ENCODE measurements at places on chromosomes 11 and 22.

GRCh38 chr11:65083834-65084597, at the start of the genes CDCA5 and ZFPL1:
Gene CDCA5 (minus strand): TSS chr11:65084040. CDS start chr11:65083978, 62 bp downstream.
Gene ZFPL1 (plus strand): TSS chr11:65084222. CDS start chr11:65084699, 477 bp downstream.
- peak; percentile 89 for DNase-seq

DNA sequence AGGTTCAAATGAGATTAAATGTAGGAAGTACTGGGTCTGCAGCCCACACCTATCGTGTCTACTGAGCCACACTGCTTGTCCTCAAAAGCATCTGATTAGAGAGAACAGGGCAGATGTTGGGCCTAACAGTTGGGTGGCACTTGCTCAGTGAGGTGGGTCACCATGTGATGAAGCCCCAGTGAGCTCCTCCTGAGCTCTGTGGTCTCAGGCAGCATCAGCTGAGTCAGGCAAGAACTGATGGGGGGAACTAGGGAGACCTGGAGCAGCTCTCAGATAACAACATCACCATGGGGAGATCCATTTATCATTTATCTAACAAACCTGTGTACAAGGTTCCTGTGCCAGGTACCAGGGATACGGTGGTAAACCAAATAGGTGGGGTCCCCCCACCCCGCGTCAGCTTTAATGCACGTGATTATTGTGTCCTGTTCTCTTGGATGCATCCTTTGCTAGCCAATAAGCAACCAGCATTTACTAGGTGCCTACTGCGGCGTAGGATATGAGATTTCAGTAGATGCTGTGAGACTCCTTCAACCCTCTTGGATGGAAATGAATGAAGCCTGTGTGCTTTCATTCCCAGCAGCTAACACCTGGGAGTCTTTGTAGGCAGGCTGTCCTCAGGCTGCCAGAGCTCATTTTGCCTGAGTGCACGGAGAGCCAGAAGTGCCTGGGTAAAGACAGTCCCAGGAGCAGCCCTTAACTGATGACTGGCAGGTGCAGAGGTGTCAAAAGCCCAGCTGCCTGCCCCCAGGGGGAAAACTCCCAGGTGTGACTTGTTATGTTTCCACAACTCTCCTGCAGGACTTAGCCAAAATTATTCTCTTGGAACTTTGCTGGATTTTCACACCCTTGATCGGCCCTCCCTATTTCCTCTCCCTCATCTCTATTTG, 73.6 kb upstream of the NARS2 start:
- DNase-seq = no peak

GRCh38 chr11:130737866-130738431, 178.3 kb downstream of the SNX19 start:
- DNase-seq = no peak

DNA sequence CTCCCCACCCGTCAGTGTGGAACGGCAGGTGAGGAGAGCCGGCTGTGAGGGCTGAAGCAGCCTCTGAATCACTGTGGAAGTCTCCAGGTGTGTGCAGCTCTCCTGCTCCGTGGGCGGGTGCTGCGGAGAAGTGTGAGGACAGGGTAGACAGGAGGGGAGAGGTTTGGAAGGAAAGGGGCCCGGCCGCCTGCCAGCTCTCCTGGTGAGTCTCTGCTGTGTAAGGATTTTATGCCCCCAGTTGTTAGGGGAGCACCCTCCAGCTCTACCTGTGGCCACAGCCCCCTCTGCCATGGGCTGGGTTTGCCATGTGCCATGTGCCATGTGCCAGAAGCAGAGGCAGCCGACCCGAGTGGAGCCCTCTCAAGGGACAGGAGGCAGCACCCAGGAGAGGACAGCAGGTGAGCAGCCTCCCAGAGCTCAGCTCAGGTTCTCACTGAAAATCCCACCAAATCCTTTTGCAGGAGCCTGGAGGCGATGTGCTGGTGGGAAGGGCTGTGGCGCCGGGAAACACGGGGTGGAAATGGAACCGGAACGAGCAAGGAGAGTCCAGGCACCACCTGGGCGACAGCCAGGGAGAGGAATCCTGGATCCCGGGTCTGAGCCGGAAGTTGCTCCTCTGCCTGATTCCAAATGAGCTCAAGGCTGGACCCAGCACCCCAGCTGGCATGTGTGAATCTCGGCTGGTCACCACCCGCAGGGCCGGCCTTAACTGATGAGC, 804.4 kb downstream of the BRD1 start:
- no peak for DNase-seq

DNA sequence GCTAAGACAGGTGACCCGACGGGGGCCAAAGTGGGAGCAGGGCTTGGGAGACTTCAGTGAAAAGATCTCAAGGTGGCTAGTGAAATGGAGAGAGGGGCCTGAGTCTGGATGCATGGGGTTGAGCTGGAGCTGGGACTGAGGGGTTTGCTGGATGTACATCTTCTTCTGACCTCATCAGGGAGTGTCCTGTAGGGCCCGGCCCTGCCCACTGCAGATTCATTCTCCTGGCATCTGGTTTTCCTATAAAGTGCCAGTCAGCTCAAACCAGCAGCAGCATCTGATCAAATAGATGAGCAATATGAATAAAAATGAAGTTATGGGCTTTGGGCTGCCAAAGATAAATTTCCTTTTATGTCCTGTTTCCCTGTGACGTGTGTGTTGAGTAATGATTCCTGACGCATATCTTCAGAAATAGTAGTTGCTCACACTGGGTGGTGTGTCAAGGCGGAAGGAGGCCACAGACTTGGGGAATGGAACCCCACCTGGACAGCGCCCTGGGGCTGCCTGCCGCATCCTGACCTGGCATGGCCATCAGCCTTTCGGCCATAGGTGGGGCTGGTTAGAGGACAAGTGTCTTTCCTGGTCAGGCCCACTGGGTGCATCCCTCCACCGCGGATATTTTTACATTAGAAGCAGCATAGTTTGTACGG, 135.4 kb downstream of the OSBP2 start:
- DNase-seq = no peak

DNA sequence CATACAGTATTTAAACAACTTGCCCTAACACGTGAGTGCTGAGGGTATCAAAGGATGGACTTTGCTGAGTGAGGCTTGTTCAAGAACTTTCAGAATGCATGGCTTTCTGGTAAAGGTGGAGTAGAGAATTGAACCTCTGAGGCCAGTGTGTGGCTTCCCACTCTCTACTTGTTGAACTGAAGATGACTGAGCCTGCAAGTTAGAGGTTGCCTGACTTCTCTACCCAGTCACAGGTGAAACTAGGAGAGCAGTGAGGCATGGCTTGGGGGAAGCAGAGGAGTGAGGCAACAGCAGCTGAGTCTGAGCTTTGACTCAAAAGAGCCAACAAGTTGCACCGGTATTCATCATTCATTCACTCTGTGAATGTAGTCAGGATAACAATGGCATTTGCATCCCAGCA, 256.4 kb upstream of the SESN3 start:
- DNase-seq = no peak

GRCh38 chr11:62649486-62649885, 3.1 kb upstream of the GANAB start:
- DNase-seq = no peak

GRCh38 chr22:28435140-28435768, 244.4 kb downstream of the TTC28 start:
- DNase-seq = no peak

DNA sequence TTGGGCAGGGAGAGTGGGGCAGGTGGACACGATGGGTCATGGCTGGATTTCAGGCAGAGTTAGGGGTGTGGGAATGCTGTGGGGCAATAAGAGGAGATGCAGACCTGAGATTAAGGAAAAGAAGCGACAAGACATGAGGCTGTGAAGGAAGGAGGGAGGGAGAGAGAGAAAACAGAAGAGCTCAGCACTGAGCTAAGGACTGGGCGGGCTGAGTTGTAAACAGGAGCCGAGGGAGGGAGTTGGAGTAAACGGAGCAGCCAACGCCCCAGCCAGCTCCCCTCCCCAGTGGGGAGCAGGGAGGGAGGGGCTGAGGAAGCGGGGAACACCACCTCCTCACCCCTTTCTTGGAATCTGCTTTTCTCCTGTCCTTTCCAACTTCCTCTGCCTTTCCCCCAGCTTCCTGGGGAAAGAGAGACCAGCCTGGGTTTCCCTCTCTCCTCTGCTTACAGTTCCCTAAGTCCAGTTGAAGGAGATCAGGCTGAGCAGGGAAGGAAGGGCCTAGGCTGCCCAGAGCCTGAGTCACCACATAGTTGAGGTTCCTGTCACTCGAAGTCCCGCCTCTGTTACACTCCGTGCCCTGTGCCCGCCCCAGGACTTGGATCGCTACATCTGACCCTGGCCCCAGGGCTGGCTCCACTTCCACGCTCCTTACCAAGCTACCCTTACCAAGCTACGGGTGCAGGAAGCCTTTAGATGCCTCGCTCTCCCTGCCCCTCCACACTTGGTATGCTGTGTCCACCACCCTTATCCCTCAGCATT, 6.7 kb upstream of the AHNAK start:
- DNase-seq = no peak

DNA sequence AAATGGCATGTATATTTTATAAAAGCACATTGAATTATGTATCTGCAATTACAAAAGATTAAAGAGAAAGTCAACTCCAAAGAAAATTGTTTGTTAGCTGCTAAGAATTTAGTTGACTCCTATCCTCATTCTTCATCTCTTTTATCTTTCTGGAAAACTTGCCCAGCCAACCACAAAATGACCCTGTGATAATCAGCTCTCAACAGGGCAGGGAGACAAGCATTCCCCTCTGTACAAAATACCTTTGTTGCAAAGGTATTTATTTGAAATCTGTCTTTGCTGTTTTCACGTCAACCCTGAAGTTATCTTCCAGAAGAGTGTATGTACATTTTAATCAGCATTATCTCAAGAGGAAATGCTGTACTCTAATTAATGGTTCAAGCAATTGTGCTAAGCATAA, 191.1 kb upstream of the DDI1 start:
- no peak for DNase-seq

- no peak for DNase-seq
Measured at GRCh38 chr11:37110385-37110784, 512.3 kb upstream of the RAG2 start.

GRCh38 chr11:119671561-119672015, 57.4 kb downstream of the NECTIN1 start:
- no peak for DNase-seq

DNA sequence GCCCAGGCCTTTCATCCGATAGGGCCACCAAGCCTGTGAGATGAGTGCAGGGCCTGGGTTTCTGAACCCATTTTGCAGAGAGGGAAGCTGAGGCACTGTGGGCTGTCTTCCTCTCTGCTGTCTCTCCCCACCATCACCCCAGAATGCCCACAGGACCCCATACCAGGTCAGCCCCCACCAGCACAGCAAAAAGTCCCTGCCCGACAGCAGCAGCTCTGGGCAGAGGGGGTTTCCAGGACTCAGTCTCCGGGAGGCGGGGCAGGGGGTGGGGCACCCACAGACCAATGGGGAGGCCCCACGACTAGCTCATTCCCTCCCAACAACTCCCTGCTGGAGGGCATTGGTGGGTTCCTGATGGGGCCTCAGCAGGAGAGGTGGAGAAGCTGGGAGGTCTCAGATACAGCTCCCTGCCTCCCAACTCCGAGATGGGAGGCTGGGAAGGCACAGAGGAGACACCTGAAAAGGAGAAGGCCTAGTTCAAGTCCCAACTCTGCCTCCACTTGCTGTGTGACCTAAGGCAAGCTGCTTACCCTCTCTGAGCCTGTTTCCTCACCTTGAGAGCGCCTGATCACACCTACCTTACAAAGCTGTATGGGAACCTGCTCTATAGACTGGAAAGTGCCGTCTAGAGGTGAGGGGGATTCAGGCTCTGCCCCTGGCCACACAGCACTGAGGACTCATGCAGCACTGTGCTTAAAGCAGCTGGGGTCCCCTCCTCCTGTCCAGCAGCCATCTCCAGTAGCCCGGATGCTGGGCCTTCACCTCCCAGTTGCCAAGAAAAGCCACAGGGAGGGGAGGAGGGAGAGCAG, 3.5 kb downstream of the CBX7 start:
- peak; percentile 56 for DNase-seq

- DNase-seq = no peak
Measured at GRCh38 chr11:47532597-47533213, 20.2 kb downstream of the CELF1 start.

GRCh38 chr11:94154095-94154856, 25.6 kb downstream of the PANX1 start:
- no peak for DNase-seq

GRCh38 chr22:39414377-39414776, 14.8 kb downstream of the TAB1 start:
- DNase-seq = no peak

- DNase-seq = peak; percentile 96
Measured at GRCh38 chr11:61581030-61581928, at the start of gene SYT7. Gene SYT7 (minus strand): TSS chr11:61581076. CDS start chr11:61580820, 256 bp downstream.

- DNase-seq = no peak
Measured at GRCh38 chr11:123173040-123173855, 21.8 kb downstream of the CLMP start.

- no peak for DNase-seq
Measured at GRCh38 chr11:38577769-38578168, 1979.7 kb upstream of the RAG2 start.

GRCh38 chr11:111967649-111968048, 30.5 kb downstream of the DIXDC1 start:
- no peak for DNase-seq

DNA sequence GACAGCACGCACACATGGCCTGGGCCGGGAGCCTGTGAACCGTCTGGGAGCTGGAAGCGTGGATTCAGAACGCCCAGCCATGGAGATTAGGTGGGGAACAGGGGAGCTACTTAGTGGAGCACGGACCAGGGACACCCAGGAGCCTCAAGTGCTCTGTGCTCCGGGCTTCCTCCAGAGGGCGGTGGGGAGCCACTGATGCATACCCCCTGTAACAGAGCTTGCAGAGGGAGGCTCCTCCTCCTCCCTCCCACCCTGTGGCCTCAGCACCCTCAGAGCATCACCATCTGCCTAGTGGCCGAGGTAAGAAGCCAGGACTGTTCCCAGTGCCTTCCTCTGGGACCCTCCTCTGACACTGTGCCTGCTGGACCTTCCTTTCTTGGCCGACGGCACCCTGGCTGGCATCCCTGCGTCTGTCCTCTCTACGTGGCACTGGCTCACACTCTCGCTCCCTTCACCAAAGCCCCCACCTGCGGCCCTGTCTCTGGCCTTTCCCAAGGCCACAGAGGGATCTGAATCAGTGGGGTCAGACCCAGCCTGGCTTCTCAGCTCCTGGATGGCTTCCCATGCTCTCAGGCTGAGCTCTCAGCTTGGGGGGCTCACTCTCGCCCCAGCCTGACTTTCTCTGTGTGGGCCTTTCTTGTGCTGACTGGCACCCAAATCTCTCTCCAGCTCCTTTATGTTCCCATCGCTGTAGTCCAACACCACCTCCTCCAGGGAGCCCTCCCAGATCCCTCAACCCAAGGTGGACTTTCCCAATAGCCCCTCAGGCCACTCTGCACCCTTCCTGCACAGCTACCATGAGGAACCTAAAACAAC, 780.9 kb downstream of the BRD1 start:
- no peak for DNase-seq

GRCh38 chr11:111329306-111330204, 31.2 kb downstream of the POU2AF3 start:
- DNase-seq = no peak

- DNase-seq = no peak
Measured at GRCh38 chr11:79043726-79044125, 397.1 kb downstream of the TENM4 start.

GRCh38 chr11:119853581-119854360, 124.8 kb upstream of the NECTIN1 start:
- no peak for DNase-seq

- DNase-seq = no peak
Measured at GRCh38 chr11:69452206-69452987, 29.1 kb upstream of the LINC01488 start.

GRCh38 chr22:19869497-19870152, 15.0 kb upstream of the GNB1L start:
- no peak for DNase-seq

Data from stimulated activated CD4-positive, alpha-beta T cell treated with anti-CD3 and anti-CD28 coated beads, Interleukin-1b, Interleukin-23, amount 100 ng/mL, for 1 hour (primary cell).